Left ventricle myocardium superior (tissue), 1 donor: ENCODE measurements at places on chromosomes 5 and 9. TPM values are rescaled to one million over a fixed set of nuclear protein-coding genes. Genes with fewer than 3 reads are reported as not detected.

The FBP1 gene
- 1.3 TPM for total RNA-seq

DNA sequence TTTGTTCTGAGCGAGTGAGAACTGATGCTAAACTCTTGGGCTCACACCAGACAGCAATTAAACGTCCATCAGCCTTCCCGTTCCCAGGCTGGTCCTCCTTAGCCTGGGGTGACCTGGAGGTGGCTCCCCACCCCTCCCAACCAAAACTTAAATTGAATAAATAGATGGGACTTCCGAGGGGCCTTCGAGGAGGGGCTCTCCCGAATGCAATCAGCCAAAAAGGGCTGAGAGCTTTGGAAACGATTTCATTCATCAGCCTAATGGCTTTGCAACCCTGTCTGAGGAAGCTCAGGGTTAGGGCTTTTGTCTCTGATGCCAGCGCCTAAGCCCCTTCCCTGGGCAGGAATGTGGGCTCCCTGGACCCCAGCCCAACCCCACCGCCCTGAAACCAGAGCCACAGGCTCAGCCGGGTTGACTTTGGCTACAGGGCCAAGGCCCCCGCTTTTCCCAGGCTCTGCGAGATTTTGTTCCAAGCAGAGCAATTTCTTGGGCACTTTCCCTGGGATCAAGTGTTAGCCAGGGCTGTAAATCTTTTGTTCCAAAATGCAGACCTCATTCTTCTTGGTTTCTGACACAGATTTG lies 29.2 kb downstream of the LHX3 start:
- DNase-seq: no peak

- DNase-seq: no peak
Observed at GRCh38 chr5:77774981-77775789, 954 bp downstream of the TBCA start.

DNA sequence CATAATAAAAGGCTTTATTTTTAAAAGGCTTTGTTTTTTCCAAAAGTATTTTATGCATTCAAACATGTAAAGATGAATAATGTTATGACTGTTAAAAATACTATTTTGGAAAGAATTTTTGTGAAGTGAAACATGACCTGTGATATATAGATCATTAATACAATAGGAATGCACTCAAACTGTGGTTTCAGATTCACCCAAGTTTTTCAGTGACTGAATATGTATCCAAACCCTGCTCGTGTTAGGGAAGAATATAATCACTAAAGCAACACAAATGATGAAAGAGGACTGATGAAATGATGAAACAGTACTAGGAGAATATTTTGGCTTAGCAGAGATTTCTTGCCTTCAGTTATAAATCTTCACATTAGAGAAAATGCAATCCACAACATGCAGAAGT lies 278.0 kb downstream of the ADAMTS6 start:
- DNase-seq: no peak

DNA sequence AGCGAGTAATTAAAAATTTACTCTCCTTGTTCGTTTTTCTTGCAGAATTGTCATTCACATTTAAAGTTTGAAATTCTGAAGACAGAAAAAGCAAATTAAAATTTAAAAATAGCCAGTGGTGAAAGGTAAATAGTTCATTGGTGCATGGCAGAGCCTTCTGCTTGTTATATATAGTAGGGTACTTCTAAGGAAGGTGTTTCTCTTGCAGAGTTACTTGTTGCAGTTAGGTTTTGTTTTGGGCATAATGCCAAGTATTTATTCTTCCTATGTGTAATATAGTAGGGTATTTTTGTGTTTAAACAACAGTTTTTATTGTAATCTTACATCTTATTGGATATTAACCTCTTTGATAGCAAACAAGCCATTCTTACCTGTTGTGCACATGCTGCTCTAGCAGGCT lies 179.4 kb downstream of the KDM4C start:
- no peak for DNase-seq

DNA sequence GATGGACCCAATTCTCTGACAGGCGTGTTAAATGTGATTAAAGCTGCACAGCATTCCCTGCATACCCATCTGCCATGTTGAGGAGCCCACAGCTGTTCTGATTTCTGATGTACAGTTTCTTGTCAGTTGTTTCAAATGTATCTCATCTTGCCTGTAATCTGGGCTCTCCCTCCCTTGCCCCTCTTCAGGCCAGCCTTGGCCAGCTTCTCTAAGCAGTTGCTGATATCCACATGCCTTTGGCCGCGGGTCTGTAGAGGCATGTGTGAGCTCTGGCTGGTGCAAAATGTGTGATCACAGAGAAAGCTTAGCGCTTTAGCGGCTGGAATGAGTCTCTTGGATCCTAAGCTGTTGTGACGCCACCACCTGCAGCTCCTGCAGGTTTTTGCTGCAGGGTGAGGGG lies 332.0 kb downstream of the MLLT3 start:
- no peak for DNase-seq

DNA sequence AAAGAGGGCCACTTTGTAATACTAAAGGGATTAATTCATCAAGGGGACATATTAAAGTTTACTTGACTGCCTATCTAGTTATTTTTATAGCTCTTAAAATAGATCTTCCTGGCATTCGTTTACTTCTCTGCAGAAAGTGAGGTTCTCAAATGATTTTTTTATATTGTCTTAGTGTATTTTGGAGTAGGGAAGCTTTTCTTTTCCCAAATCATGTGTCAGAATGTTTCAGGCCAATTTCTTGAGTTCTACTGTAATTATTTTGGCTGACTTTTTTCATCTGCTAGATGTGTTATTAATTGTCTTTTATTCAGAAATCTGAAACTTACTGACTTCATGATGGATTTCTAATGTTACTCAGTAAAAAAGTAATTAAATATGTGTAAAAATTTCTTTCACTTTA lies 60.2 kb upstream of the FBXL7 start:
- DNase-seq: no peak

The CCL27 gene
- not detected for total RNA-seq

The ANKRD18B gene
- 0.89 TPM for total RNA-seq

The OR2S2 gene
- total RNA-seq: not detected

- DNase-seq: no peak
Observed at GRCh38 chr9:89352874-89353649, 34.8 kb downstream of the SECISBP2 start.

The P4HA2 gene
- 78.4 TPM for total RNA-seq

DNA sequence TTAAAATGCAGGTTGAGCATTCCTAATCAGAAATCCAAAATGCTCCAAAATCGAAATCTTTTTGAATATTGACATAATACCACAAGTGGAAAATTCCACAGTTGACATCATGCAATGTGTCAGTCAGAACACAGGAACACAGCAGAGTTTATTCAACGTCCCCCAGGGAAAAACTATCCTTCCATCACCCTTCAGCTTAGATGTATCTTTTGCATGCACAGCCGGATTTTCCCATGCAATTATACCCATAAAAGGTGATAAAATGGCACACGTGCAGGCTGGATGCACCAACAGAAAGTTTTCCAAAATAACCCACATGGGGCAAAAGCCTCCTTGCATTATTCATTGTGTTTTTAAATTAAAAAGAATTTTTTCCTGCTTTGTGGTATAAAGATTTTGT lies 71.2 kb downstream of the RAB24 start:
- no peak for DNase-seq

The TMOD1 gene
- total RNA-seq: 205 TPM

DNA sequence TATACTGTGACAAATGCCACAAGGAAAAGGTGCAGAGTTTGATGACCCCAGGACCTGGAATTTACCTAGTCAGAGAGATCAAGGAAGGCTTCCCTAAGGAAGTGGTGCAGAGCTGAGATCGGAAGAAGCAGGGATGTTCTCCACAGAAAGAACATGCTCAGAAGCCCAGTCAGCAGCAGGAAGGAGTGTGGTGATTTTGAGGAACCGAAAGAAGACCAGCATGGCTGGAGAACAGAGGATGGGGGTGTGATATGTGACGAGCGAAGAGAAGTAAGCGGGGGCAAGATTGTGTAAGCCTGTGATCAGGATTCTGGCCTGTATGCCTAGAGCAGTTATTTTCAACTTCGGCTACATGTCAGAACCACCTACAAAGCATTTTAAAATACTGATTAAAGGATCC lies 18.7 kb upstream of the PIK3R1 start:
- DNase-seq: no peak

DNA sequence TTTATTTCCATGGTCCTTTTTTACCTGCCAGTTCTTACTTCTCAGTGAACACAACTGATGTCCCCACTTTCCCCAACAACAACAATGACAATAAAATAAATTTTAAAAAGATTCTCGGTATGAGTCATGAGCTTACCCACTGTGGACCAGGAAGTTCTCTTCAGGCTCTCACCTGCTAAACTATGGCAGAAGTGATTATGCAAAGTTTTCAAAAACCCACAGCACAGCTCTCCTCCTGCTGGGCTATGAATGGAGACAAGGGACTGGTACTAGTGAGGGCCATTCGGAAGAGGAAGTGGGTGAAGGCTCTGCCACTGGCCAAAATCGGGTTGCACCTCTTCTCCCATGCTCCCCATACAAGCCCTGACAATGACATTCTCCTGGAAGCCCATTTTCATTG lies 429.4 kb downstream of the PIK3R1 start:
- DNase-seq: no peak

The PTRH1 gene
- total RNA-seq: 13.4 TPM

DNA sequence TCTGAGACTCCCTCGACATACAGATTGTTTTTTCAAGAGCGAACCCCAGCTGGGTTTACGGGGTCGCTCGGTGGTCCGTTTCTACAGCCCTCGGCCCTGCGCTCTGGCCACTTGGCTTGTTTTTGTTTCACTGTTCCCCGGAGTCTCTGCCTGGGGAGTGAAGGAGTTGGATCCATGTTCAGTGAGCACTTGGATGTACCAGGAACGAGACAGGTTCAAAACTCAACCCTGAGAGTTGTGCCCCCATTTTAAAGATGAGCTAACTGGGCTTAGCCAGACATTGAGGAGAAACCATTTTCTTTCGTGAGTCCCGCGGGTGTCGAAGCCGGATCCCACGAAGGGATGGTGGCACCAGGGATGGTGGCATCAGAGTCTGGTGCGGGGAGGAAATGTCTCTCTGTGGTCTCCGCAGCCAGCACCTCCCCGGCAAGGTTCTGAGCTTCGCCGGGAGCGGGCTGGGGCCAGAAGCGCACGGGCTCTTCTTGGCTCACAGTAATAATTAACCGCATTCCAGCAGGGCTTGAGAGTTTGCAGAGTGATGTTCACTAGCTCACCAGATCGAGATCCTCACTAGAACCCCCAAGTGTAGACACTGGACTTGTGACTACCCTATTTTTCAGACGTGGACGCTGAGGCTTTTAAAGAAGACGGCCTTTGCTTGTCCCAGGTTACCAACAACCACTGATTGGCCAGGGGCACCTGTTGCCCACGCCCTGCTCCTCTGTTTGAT lies 1.0 kb downstream of the MSX2 start:
- no peak for DNase-seq

DNA sequence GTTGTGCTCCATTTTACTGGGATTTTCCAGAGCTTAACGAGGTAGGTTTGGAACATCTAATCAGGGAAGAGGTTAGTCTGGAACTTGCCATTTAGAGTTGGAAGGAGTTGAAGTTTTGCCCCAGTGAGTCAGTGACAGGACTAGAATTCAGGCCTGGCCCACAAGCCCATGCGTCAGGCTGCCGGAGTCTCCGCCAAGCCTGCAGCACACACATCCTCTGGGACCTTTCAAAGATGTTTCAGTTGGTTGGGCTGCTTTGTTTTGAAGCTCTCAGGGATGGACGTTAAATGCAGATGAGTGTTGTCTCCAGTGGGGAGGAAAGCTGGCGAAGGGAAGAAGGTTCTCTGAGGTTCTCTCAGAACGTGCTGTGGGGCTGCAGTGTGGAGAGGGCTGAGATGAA lies 147.0 kb downstream of the PSAT1 start:
- DNase-seq: peak; percentile 42

The GPR150 gene
- not detected for total RNA-seq

The SLC2A6 gene
- 2.4 TPM for total RNA-seq

GRCh38 chr5:124649491-124650146 lies 96.8 kb downstream of the ZNF608 start:
- DNase-seq: peak; percentile 84

The C9orf40 gene
- total RNA-seq: 2.3 TPM

The BSPRY gene
- total RNA-seq: 0.37 TPM

The KCNT1 gene
- total RNA-seq: 3.1 TPM

The TSSK1B gene
- total RNA-seq: not detected

GRCh38 chr9:134852906-134853654 lies 27.5 kb upstream of the FCN2 start:
- no peak for DNase-seq

The SYNPO gene
- total RNA-seq: 675 TPM

GRCh38 chr5:3542158-3542557 lies 53.5 kb upstream of the IRX1 start:
- no peak for DNase-seq

DNA sequence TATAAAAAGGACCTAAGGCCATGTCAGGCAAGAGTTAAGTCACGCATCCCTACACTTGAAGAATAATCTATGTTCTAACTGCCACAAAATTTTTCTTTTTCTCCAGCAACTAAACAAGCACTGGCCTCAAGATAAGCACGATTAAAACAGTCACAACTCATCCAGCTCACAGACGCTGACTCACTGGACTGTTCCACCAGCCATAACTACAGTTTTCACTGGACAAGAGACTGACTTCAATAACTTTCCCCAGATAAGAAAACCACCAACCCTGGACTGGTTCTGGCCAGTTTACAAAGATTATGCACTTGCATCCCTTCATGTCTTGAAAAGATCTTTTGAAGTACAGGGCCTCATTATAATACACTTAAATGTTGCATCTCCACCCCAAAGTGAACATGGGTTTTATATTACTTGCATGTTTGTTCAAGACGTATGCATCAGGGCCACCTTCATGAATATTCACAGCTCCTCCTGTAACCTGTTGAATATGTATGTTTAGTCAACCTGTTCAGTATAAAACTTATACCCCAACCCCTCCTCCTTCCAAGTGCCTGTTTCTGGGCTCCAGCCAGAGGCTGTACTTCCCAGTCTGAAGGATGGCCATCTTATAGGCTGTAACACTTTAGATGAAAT lies 129.3 kb upstream of the EPB41L4A start:
- DNase-seq: no peak
